ENCODE measurements at places on chromosomes 4 and X.

- DNase-seq: no peak
Measured at GRCh38 chr4:111813555-111814140, 331.6 kb upstream of the FAM241A start.

- no peak for DNase-seq
Measured at GRCh38 chrX:14124562-14124961, 94.9 kb upstream of the GEMIN8 start.

GRCh38 chr4:128168701-128169100 is 107.6 kb downstream of the LARP1B start:
- no peak for DNase-seq

DNA sequence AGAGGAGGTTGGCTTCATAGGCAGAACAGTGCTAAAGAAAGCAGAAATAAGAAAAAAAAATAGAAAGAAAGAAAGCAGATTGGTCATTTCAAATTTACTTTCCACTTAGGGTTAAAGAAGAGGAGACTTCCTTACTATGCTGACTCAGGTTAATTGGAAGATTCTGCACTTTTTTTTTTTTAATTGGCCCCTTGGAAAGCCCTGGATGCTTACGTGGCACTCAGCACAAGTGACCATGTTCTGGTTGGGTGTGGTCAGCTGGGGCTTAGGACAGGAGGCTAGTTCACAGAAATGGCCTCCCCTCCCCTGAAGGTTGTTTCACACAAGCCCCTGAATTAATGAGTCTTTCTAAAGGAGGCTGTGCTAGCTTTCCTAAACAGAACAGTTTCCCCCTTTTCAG is 14.5 kb downstream of the MAGEA9B start:
- DNase-seq: no peak

DNA sequence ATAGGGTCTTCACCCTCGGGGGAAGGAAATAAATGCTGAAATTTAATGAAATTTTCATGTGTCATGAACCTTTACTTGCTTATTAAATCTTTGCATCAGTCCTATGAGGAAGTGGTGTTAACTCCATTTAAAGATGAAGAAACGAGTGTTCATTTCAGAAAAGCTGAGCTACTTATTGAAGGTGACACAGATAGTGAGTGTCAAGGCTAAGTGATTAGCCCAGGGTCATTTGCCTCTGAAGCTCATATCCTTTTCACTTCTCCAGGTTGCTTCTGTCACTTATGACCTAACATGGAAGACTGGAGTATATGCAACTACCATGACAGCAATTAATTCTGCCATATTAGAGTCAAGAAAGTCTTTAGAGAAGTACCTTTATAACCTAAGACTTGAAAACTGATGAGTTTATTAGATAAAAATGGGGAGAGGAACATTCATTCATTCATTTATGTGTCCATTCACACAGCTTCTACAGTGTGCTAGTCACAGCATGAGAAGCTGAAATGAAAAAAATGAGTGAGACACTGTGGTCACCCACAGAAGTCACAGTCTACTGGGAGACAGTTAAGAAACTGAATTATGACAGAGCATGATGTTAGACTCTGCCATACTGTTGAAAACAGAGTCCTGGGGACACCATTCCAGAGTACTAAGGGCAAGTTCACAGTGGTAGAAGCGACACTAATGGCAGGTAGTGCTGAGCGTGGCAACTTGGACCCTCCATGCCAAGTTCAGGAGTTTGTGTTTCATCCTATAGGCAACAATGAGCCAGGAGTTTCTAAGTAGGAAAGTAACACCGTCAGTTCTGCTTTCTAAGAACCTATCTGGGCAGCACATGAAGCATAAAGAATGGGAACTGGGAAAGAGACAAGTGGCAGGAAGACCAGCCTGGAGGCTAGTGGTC is 21.3 kb downstream of the ALPK1 start:
- no peak for DNase-seq
